Esophagus mucosa (tissue), 1 donor: ENCODE measurements at places on chromosomes 11 and 22.
A peak's percentile ranks its signal among the peaks of the same experiment; 100 is the strongest.

GRCh38 chr11:128374026-128374425, 213.3 kb downstream of the ETS1 start:
- ATAC-seq: no peak

GRCh38 chr22:36863281-36863680, 2.5 kb downstream of the NCF4 start:
- no peak for ATAC-seq

- ATAC-seq: no peak
These were observed 30.2 kb upstream of the KLHL35 start for GRCh38 chr11:75463106-75463774.

- no peak for ATAC-seq
These were observed 513 bp upstream of the TSGA10IP start for GRCh38 chr11:65944767-65945166.

GRCh38 chr11:19294444-19294843, 53.7 kb upstream of the E2F8 start:
- ATAC-seq: no peak

DNA sequence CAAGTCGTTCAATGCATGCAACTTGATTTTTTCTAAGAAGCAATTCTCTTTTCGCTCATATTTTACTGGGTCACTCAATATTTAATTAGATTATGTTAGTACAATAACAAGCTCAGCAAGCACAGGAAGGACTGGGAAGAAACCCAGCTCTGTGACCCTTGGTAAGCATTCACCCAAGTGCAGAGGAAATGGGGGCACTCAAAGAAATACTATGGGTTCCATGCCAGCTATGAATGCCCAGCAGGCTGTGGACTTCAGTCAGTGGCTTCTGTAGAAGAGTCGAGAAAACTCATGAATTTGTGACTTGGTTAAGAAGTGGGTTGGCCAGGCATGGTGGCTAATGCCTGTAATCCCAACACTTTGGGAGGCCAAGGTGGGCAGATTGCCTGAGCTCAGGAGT, 123.6 kb downstream of the GALNT18 start:
- no peak for ATAC-seq

DNA sequence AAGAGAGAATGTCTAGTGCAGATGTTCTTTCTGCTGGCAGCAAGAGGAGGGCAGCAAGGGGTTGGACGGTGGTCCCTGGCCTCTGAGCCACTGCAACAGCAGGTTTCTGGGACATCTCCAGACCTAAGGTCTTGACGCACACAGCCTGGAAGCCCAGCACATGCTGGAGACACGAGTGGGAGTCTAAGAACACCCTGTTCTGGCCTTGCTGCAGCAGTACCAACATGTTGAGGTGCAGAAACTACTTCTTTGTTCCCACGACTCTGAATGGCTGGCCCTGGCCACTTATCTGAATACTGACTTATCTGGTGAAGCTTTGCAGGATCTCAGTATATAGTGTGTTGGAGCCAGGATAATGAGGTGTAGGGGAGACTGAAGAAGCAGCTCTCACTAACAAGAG, 6.8 kb downstream of the MICAL2 start:
- ATAC-seq: no peak

GRCh38 chr22:19870153-19871022, 15.7 kb upstream of the GNB1L start:
- no peak for ATAC-seq

- peak; percentile 37 for ATAC-seq
These were observed 55.3 kb upstream of the ALKBH3 start for GRCh38 chr11:43825217-43825816.

DNA sequence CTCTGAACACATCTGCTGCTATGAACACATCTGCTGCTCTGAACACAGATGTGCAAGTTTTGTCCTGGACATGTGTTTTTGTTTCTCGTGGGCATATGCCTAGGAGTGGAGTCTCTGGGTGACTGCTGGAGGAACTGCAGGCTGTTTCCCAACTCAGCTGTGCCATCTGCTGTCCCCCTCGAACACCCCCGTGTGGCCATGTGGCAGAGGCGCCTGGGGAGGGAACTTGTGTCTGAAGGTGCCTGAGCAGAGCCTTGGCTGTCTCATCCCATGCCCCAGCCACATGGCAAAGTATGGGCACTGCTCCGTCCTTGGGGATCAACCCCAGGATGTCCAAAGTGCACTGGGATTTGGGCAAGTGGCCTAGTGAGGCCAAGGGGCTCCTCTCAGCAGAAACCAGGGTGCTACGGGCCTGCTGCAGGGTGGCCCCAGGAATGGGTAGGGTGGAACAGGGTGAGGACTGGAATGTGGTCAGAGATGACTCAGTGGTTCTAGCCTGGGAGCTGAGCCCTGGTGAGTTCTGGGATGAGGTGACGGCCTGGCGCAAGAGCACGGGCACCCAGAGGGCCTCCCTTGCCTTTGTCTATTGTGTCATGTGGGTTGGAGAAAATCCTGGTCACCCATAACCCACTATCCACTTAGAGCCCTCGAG, 14.7 kb downstream of the GATD1 start:
- ATAC-seq: peak; percentile 92
